ENCODE measurements at places on chromosomes 5 and 9.

- DNase-seq = no peak
Measured at GRCh38 chr5:77632526-77633206, 5.8 kb downstream of the OTP start.

DNA sequence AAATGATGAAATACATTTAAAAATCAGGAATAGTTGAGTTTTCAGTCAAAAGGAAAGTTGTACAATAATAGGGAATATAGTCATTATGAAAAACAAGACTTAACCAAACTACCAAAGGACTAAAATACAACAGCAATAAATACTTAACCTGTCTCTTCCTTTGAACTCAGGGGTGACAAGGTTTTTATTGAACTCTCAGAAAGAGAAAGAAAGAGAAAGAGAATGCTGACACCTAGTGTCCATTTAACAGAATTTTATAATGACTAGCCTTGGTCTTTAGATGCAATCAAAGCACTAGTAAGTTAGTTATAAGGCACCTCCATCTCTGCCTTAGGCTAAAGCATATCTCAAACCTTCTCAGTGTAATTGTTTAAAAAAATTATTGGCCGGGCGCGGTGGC is 47.5 kb downstream of the UIMC1 start:
- DNase-seq = no peak

DNA sequence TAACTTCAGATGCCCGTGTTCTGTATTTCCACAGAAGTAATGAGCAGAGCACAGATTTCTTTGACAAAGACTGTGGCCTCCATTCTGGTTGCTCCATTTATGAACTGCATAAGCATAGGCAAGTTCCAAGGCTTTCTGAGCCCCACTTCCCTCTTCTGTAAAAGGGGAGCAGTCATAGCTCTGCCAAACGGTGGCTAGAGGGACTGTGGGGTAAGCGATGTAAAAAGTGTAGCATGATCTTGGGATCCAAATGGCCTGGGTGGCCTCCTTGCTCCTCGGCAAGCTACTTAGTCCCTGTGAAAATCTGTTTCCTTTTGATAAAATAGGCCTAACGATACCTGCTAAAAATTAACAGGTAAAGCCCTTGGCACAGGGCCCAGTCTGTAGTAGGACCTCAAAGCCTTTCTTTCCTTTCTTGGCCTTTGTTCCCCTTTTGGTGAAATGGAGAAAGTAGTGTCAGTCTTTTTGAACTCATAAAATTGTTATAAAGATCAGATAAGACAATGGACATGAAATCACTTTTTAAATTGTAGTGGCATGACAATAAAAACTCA is 646.6 kb downstream of the ACTL7B start:
- no peak for DNase-seq

GRCh38 chr5:58239045-58239444 is 220.8 kb downstream of the PLK2 start:
- DNase-seq = no peak

DNA sequence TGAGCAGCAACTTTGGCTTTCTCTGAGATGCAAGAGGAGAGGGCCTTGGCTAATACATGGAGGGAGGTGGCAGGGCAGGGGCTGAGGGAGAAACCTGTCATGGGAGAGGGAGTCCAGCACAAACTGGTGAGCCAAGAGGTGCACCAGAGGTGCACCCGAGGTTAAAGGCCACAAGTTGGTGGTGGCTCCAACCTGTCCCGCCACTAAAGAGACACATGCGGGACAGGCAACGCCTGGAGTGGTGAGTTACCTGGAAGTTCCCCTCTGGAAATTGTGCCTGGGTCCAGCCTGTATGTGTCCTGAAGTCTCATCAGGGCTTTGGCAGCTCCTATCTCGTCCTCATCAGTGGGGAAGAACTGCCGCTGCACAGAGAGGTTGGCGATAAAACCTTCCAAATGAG is 14.0 kb downstream of the P4HA2 start:
- DNase-seq = no peak

DNA sequence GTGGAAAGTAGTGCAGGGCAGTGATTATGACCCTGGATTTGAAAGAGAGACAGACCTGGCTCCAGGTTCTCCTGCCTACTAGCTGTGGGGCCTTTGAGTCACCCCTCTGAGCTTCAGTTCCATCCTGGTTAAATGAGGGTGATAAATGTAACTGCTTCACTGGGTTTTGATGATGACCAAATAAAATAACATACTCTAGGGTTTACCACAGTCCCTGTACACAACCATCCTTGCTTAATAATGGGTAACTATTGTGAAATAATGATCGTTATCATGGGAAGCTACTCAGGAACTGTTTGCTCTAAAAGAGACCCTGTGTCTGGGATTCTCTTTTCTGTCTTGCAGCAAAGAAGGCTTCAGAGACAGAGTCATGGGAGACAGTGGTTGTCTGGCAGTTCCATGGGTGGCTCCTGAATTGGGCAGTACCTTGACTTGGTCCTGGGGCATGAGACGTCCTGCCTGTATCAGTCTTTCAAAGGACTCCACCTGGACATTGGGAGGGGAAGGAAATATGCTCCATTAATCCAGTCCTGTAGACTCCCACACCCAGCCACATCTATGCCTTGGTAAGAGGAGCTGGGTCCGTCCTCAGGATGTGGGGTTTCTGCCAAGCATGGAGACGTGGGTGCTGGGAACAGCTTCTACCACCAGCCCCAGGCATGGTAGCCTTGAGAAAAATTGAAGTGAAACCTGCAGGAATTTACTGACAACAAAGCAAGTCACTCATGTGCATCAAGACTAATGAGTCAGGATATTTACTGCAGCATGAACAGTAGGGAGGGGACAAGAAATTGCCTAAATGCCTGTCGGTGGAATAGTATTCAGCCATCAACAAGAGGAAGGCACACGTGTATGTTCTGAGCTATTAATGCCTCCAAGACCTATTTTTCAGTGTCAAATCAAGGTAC is 23.4 kb downstream of the AKNA start:
- DNase-seq = no peak

GRCh38 chr5:143229426-143229895 is 174.0 kb downstream of the NR3C1 start:
- DNase-seq = no peak

- DNase-seq = no peak
Measured at GRCh38 chr5:1054799-1055775, 46.5 kb downstream of the NKD2 start.

DNA sequence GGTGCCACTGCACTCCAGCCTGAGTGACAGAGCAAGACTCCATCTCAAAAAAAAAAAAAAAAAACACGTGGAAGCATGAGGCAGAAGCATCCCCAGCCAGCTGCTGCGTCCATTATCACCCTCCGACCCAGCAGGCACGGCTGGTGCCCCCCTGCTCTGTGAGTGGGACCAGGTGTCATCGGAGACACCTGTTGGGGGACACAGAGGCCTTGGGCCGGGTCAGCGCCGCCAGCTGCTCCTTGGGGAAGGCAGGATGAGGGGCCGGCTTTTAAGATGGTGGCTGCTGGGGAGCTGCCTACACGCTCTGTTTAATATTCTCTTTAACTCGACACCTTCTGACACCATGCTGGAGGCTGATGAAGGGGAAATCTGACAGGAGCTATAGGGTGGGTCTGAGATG is 80.2 kb upstream of the RUFY1 start:
- DNase-seq = no peak

GRCh38 chr5:139574641-139575312 is 13.6 kb downstream of the UBE2D2 start:
- no peak for DNase-seq

GRCh38 chr9:127878652-127879390 is 1.3 kb upstream of the AK1 start:
- DNase-seq = no peak

GRCh38 chr9:117453737-117454136 is 38.9 kb upstream of the ASTN2 start:
- DNase-seq = no peak

DNA sequence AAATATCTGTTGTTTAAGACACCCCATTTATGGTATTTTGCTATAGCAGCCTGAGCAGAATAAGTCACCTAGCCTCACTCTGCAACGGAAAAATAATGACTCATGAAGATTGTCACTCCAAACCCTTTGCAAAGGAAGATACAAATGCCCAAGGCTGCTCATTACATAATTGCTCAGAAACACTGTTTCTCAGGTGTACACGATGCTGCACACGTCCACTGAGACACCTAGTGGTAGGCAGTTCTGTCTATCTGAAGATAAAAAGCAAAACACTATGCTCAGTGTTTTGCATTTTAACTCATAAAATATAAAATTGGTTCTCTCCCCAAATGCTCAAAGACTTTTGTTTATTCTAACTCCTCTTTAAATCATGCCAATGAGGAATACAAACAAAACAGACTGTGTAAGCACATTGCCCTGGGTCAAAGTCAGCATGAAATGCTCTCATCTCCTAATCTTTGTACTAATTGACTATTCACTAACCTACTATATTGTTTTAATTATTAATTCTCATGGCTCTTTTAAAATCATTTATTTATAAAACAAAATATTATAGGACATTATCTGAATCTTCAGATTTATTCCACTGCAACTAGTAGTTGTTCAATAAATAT is 7.7 kb upstream of the TSLP start:
- no peak for DNase-seq

DNA sequence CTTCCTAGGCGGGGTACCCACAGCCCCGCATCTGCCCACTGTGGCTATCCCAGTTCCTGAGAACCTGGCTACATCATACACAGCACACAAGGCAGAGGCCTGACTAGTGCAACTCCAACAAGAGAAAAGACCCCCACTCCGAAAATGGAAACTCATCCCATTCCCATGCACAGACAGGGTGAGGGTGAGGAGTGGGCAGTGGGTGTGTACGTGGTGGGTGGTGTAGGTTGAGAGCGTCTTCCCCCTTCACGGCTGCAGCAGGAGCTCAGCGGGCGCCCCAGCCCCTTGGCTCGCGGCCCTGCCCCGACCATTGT is 501 bp upstream of the MAP1B start:
- no peak for DNase-seq

GRCh38 chr9:78118742-78119473 is 87.3 kb upstream of the GNAQ start:
- DNase-seq = no peak

DNA sequence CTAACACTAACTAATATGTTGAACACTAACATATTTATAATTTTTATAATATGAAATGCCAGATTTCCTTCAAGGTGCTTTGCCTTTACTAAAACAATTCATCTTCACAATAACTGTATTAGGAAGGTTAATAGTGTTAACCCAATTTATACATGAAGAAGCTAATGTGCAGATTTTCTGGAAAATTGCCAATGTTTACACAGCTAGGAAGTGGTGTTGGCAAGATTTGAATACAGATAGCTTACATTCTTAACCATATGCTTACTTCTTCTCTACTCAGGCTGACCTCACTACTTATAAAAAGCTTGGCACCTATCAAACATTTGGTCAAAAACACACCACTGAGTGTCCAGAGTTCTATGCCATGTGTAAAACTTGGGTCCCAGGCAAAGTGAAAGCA is 445.4 kb upstream of the ITGA1 start:
- no peak for DNase-seq

DNA sequence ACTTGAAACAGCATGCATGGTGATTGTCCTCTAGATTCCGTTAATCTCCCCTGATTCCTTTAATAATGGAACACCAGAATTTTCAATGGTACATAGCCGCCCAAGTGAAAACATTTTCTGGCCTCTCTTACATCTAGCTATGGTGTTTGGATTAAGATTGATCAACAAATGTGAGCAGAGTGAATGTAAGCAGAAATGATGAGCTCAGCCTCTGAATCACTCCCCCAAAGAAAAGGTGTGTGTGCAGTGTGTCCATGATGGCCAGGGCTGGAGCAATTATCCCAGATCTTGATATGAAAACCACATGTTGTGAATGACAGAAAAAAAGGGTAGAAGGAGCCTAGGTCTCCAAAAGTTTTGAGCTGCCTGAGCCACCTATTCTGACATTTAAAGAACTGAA is 55.3 kb downstream of the OR2K2 start:
- no peak for DNase-seq

DNA sequence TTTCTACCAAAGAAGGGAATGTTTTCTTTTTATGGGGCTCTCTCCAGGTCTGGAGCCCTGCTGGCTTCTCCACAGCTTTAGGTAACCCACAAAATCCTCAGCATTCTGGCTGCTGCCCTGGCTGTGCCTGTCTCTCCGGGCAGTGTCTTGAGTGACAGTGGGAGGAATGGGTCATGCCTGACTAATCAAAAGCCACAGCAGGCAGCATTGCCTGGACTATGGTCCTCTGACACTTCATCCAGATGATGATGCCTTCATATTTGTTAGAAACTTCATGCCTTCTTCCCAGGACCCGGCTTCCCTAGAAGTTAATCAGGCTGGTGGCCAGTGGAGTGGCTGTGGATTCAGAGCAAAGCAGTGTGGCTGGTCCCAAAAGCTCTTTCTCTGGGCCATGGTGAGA is 32.2 kb upstream of the TGFBI start:
- DNase-seq = no peak

- DNase-seq = no peak
Measured at GRCh38 chr5:127988146-127988760, 95.3 kb upstream of the SLC12A2 start.

- DNase-seq = no peak
Measured at GRCh38 chr9:123090198-123090896, 56.9 kb downstream of the GPR21 start.

DNA sequence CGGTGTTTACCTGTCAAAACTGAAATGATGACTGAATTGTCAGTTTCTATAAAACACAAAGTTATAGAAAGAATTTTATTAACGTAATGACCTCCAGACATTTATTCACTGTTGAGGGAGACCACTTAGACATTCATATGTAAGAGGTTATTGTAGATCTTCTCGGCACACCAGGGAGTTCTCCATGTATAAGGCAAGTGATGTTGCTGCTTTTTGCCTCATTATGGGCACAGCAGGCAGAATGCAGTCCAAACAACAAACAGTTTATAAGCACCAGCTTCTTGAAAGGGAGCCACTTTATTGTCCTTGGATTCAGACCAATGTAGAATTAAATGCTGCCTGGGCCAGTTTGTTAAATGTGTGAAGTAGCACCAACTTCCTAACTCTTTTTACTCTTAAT is 66.7 kb downstream of the C7 start:
- DNase-seq = no peak

GRCh38 chr9:7828334-7828733 is 28.8 kb upstream of the DMAC1 start:
- no peak for DNase-seq

- no peak for DNase-seq
Measured at GRCh38 chr9:99398241-99398640, 176.2 kb downstream of the SEC61B start.

DNA sequence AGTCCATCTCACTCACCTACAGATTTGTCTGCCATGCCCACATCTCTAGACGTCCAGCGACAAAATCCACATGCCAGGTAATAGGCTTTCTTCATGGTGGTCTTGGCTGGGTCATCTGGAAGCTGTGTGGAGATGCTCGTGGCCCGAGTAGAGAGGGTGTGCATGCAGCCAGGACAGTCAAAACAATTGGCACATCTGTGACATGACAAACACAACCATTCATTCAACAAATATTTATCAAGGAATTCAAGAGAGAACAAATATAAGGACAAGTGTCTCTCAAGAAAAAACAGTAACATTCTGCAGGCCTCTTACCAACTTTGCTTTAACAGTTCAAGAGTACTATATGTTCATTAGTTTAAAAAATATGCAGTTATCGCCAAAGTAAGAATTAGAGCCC is 5.4 kb downstream of the DCTN4 start:
- no peak for DNase-seq
